Stimulated activated CD4-positive, alpha-beta T cell treated with anti-CD3 and anti-CD28 coated beads, Interleukin-1b, Interleukin-23, amount 100 ng/mL, for 4 hours (primary cell): ENCODE measurements at places on chromosomes 5 and 9.

DNA sequence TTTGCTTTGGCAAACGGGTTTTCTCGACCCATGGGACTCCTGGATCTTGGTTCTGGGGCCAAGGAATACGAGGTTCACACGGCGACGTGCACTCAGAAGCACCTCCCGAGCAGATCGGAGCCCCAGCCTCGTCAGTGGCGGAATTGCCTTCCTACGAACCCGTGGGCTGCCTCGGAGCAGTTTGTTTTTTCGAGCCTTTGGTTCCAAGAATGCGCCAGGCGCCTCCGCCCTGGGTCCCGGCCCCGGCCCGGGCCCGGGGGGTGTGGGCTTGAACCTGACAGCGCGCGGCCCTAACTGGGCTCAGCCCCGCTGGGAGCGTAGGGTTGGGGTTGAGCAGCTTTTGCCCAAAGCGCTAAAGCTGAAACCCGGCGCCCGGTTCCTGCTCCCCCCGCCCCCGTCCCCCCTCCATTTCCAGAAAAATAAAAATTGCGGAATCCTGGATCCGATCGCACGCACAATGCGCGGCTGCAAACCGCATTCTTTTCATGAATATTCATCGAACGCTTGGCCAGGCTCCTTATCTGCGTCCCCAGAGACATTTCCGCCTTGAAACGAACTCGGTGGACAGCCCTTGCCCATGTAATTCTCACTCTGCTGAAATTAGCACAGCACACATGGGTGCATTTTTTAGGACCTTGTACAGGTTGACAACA, 1.0 kb downstream of the BASP1 start:
- DNase-seq = no peak

DNA sequence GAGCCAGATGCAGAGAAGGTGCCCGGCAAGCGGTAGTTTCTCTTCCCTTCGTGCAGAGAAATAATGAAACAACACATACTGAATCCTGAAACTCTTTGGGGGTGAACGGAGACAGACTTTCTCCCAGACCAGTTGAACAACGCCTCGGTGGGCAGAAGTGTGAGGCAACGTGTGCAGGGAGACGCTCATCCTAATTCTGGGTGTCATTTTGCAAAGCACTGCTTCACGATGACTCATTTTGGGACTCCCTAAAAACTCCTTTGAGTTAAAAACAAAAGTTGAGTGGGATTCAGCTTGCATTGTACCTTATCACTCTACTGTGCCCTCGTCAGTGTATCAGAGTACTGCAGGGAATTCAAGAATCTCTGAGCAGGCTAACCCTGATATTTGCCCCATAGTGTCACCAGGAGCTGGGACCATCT, 3.5 kb upstream of the NEK6 start:
- peak; percentile 18 for DNase-seq

GRCh38 chr9:86324308-86324707, 29.9 kb downstream of the TUT7 start:
- no peak for DNase-seq

DNA sequence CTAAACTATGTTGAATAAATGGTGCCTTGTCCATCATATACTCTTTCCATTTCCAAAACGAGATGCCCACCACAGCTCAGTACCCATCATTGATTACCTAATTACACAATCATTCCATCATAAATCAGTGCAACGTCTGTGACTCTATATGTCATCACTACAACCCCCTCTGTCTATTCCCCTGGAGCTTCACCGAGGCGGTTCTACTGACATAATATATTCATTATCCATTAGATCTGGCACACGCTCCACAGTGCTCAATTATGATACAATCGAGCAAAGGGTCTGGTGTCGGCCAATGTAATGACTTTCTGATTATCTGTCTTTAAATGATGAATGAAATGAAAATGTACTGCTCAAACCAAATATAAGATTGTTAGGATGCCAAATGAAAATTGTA, 1737.7 kb upstream of the WWC1 start:
- DNase-seq = no peak

DNA sequence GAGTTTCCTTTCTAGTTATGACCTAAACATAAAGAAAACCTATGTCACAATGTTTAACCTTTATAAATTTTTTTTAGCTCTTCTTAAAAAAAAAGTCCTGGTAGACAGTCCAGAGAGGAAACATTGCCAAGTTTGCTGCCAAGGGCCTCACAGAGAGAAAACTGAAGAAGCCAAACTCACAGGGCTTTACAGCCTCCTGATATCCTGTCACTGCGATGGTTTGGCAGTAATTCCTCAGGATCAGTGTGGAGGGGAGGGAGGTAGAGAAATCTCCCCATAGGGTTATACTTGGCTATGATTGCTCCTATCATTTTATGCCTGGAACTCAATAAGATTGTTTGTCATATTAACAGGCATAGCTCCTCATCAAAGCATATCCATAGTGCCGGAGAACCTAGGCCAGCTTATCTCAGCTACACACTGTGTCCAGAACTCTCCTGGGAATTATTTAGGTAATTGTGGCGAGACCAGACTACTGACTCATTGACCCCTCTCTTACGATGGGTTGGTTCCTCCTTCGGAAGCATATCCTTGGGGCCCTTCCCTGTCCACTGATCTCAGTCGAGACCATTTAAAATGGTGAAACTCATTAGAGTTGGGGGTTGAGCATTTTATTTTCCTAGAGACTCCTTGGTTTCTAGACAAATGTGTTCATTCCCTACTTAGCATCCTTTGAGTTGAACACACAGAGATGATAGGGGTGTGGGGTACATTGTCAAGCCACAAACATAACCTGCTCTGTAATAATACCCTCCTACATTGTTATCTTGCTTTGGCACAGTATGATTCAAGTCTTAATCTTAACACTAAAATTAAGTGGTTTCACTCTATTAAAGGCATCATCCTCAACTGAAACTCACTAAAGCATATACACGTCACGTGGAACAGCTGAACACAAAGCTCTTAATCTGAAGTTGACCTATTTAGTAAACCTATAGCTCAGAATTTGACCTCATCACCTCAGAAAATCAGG, 53.4 kb upstream of the TMC1 start:
- DNase-seq = no peak

- no peak for DNase-seq
Measured at GRCh38 chr9:132996526-132996925, 18.0 kb downstream of the GFI1B start.

- DNase-seq = no peak
Measured at GRCh38 chr5:179854356-179854755, 4.3 kb downstream of the MRNIP start.

DNA sequence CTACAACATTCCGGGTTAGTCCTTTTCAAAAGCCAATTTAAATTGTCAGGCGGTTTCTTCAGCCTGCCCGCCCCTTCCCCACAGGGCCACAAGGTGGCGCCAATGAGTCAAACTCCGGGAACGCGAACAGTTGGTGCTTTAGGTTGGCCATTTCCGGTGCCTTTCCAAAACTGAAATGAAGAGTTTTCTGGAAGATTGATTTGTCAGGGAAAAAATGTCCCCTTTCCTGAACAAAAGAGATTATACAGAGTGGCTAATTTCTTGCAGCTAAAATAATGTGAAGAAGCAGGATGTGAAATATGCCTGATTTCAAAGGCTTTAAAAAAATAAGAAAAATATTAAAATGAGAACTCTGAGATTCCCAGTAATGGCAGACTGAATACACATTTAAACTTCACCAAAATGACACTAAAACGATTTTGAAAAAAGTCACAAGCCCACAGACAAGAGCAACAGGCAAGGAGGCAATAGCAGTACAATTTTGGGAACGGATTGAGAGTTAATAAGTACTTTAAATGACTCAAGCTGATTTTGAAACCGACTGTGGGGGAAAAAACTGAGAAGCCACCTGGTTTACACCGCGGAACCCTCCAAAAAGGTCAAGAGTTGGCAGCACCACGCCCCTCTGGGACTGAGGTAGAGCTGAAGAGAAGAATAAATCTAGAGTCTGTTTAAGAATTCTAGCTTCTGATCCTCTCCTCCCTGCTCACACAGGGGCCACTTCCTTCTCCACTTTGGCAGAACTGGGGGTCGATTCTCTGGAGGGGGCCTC, 45.7 kb downstream of the SLC46A2 start:
- DNase-seq = peak; percentile 66

GRCh38 chr5:100004969-100005368, 530.2 kb upstream of the FAM174A start:
- DNase-seq = no peak

GRCh38 chr9:14389146-14389545, 75.2 kb upstream of the NFIB start:
- no peak for DNase-seq

DNA sequence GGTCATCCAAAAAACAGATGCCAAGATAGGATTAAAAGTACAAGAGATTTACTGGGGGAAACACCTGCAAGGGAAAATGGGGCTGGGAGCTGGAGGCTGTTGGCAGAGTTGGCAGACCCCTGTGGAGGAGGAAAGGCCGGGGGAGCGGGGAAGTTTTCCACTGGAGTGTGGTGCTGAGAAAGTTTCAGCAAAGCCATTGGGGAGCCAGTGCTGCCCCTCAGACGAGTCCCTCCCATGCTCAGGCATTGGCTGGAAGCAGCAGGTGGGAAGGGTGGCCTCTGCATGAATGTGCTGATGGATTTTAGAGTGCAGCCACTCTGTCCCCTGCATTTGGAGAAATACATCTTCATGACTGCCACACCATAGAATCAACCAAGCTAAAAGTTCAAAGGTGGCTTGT, 52.8 kb downstream of the TTC1 start:
- no peak for DNase-seq

GRCh38 chr9:71685988-71686387, 82.3 kb downstream of the CEMIP2 start:
- no peak for DNase-seq

GRCh38 chr9:129900263-129901027, 65.2 kb downstream of the USP20 start:
- DNase-seq = no peak

DNA sequence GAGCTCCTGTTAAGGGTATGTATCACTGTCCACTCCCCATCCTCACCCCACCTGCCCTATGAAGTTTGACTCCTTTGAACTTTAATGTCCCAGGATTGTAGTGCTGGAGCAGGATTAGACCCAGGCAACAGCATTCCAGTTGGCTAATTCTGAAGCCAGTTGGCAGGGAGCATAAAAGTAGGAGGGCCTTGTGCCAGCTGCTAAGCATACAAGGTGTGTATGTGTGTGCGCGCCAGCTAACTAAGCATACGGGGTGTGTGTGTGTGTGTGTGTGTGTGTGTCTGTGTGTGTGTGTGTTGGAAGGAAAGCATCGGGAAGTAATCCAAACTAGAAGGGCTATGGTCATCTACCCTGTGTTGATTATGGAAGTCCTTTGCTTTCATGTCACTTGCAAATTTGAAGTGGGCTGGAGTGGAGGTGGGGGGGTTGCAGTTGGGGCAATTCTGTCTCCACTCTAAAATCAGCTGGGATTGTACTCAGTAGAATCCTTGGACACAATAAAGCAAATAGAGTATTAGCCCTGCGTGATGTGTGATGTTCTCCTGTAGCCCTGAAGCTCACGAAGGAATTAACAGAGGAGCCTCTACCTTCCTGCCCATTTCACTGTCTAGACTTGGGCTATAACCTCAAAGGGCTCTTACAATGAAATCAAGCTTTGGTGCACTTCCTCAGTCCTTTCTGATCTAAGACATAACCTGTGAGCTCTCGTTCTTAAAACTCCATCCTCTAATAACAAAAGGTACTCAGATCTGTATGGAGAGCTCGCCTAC, 26.9 kb downstream of the HMGCR start:
- DNase-seq = no peak

GRCh38 chr5:137152616-137153015, 346.5 kb downstream of the SPOCK1 start:
- no peak for DNase-seq
